ENCODE measurements at places on chromosomes 16 and 17. TPM values are rescaled to one million over a fixed set of nuclear protein-coding genes. Genes with fewer than 3 reads are reported as not detected.

The TPSG1 gene
- total RNA-seq, result not detected

The CCDC144A gene
- 0.68 TPM for total RNA-seq

The PMFBP1 gene
- 0.68 TPM for total RNA-seq

The CTF1 gene
- 1.2 TPM for total RNA-seq

The CIBAR2 gene
- not detected for total RNA-seq

The RPA1 gene
- total RNA-seq, result 54.2 TPM

The ASGR1 gene
- 0.07 TPM for total RNA-seq

The LMF1 gene
- 1.7 TPM for total RNA-seq

The PRSS27 gene
- total RNA-seq, result 1.9 TPM

The RASL10B gene
- 0.57 TPM for total RNA-seq

The GRAPL gene
- total RNA-seq, result not detected

The QRICH2 gene
- 1.7 TPM for total RNA-seq

The IRF8 gene
- not detected for total RNA-seq

The CDT1 gene
- total RNA-seq, result 0.14 TPM

The BRD7 gene
- total RNA-seq, result 56.0 TPM

The SLFN14 gene
- not detected for total RNA-seq

The ZFPM1 gene
- 1.7 TPM for total RNA-seq

The MVP gene
- total RNA-seq, result 246 TPM

The KRTAP9-4 gene
- total RNA-seq, result not detected

The RUNDC1 gene
- 11.6 TPM for total RNA-seq

The FBXL16 gene
- 1.4 TPM for total RNA-seq

The TP53TG3C gene
- total RNA-seq, result not detected

The C1QTNF1 gene
- total RNA-seq, result 3.4 TPM

The ACAP1 gene
- total RNA-seq, result 0.71 TPM

The CCDC78 gene
- 1.0 TPM for total RNA-seq

The CES1 gene
- total RNA-seq, result 0.43 TPM

The KRT31 gene
- total RNA-seq, result 0.34 TPM

The OTOP3 gene
- total RNA-seq, result not detected

The RSKR gene
- total RNA-seq, result 9.0 TPM

The SHISA6 gene
- not detected for total RNA-seq

The ZG16 gene
- not detected for total RNA-seq

The TMIGD1 gene
- total RNA-seq, result not detected

The WFDC1 gene
- total RNA-seq, result not detected

The ITGAX gene
- not detected for total RNA-seq

The CDH13 gene
- 74.0 TPM for total RNA-seq

The COPZ2 gene
- 10.3 TPM for total RNA-seq

The IGFBP4 gene
- total RNA-seq, result 18.5 TPM

The EPN3 gene
- 20.9 TPM for total RNA-seq
